ENCODE measurements at places on chromosomes 1 and 21.

GRCh38 chr1:67058761-67059160, 4.8 kb upstream of the SLC35D1 start:
- no peak for DNase-seq

GRCh38 chr1:241586905-241587512, 53.2 kb downstream of the CHML start:
- DNase-seq = no peak

DNA sequence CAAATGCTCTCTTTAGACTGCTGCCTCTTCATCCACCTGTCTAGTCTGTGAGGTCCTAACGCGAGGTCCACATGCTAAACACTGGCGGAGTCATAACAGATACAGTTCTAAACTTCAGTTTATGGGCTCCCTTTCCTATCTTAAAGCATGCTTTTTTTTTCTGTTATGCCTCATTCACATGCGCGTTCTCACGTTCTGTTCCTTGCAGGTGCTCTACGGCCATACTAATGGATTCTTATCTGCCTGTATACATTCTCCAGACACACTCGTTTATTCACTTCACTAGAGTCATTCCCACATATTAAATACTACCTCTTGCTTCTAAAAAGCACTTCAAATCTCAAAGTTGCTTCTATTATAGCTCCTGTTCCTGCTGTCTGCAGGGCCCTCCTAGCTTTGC, 38.7 kb downstream of the PHC2 start:
- DNase-seq = no peak

- no peak for DNase-seq
Observed at GRCh38 chr1:153550827-153551500, 1.9 kb upstream of the S100A3 start.

- DNase-seq = no peak
Observed at GRCh38 chr1:84170171-84170570, 26.1 kb downstream of the PRKACB start.

All from right renal cortex interstitium (tissue), 3 donors.